A172 (cell line): ENCODE measurements at places on chromosomes 13 and 19. TPM values are rescaled to one million over a fixed set of nuclear protein-coding genes. Genes with fewer than 3 reads are reported as not detected.

- DNase-seq, result peak; percentile 99
Observed at GRCh38 chr19:50003810-50004419, 21.3 kb downstream of the VRK3 start.

GRCh38 chr19:12260861-12261260, 33.8 kb downstream of the ZNF44 start:
- DNase-seq, result no peak

DNA sequence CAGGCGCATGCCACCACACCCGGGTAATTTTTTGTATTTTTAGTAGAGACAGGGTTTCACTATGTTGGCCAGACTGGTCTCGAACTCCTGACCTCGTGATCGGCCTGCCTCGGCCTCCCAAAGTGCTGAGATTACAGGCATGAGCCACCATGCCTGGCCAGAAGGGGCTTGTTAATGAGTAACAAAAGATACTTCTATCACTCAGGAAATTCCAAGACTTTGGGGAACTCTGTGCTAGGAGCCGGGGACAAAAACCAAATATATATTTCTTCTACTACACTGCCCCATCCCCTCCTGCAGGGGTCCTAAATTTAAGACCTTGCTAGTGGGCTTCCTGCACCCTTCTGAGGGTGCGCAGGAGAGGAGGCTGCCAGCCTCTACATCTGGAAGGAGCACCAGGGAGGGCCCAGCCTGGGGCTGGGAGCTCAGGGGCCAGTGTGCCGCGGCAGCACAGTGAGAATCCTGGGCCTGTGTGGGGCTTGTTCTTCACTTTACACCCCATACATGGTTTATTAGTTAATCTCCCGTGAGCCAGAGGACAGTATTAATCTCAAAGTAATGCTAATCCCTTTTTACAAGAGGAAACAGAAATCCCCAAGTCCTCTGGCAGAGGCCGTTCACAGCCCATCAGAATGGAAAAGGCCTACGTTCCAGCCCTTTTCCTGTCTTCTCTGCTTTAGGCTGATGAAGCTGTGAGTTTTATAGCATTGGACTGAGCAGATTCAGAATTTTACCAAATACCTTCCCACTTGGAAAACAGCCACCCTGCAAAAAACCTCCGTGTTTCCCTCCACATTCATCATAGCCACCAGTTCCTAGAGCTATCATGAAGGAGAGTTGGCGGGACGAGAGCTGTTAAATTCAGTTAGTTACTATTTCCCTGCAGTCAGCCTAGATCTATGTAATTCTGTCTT, 44.4 kb upstream of the NPAS1 start:
- no peak for DNase-seq

- no peak for DNase-seq
Observed at GRCh38 chr19:14346279-14346678, 35.0 kb upstream of the ADGRE5 start.

GRCh38 chr13:21069561-21070004, 8.2 kb upstream of the LATS2 start:
- peak; percentile 86 for DNase-seq

Gene ANKRD24
- 0.41 and 0.53 TPM in 2 replicates for total RNA-seq

Gene CEBPA
- total RNA-seq, result 3.9 and 4.3 TPM in 2 replicates

- no peak for DNase-seq
Observed at GRCh38 chr19:39543477-39543857, 3.5 kb upstream of the EID2 start.

DNA sequence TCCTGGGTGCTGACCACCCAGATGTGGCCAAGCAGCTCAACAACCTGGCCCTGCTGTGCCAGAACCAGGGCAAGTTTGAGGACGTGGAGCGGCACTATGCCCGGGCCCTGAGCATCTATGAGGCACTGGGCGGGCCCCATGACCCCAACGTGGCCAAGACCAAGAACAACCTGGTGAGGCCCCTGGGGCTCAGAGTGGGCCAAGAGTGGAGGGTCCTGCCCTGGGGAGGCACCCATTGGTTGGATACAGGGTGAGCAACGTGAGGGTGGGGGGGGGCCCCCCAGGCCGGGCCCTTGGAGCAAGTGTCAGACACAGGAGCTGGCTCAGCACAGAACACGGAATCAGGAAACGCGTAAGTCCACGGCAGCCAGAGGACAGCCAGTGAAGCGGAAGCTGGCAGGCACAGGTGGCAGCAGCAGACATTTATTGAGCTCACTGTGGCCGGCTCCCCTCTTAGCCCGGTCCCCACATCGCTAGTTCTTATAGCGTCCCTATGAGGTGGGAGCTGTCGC, 8.9 kb downstream of the KLC3 start:
- DNase-seq, result no peak

GRCh38 chr19:47707135-47707925, 5.9 kb upstream of the EHD2 start:
- DNase-seq, result peak; percentile 55

DNA sequence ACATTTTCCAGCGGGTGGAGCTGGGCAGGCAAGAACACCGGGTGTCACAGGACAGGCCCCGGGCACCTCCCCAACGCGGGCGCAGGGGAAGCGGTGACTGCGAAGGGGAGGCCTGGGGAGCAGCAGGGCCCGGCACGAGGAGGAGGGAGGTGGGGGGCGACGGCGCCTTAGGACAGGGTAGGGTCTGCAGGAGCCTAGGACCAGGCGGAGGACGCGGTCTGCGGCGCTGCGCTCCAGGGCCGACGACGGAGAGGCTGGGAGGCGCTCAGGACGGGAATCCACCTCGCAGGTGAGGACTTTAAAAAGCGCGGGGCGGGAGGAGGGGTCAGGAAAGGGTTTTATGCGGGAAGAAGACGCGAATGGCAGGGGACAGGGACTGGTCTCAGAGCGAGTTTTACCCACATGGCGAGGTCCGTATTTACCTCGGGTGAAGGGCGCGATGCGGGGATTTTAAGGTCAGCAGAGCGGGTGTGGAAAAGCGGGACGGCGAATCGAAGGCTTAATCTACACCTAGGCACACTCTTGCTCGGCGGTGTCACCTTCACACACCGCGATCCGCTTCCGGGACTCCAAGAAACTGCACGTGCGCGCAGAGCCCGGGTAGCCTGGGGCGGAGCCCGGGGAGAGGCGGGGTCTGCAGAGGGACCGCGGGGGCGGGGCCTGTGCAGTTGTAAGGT, 13.5 kb downstream of the ERVV-2 start:
- DNase-seq, result no peak

Gene ARMC6
- total RNA-seq, result 77.1 and 79.5 TPM in 2 replicates

Gene ZNF506
- not detected in 2 replicates for total RNA-seq

Gene PRRG2
- 0.43 and 0.79 TPM in 2 replicates for total RNA-seq

- peak; percentile 83 for DNase-seq
Observed at GRCh38 chr13:78022164-78022877, 103.7 kb upstream of the EDNRB start.

Gene CCDC61
- total RNA-seq, result 2.4 and 3.1 TPM in 2 replicates

- DNase-seq, result no peak
Observed at GRCh38 chr19:40088299-40089047, 2.3 kb downstream of the ZNF780A start.

Gene HIPK4
- 0.38 TPM in 1 of 2 replicates, not detected in the other for total RNA-seq

DNA sequence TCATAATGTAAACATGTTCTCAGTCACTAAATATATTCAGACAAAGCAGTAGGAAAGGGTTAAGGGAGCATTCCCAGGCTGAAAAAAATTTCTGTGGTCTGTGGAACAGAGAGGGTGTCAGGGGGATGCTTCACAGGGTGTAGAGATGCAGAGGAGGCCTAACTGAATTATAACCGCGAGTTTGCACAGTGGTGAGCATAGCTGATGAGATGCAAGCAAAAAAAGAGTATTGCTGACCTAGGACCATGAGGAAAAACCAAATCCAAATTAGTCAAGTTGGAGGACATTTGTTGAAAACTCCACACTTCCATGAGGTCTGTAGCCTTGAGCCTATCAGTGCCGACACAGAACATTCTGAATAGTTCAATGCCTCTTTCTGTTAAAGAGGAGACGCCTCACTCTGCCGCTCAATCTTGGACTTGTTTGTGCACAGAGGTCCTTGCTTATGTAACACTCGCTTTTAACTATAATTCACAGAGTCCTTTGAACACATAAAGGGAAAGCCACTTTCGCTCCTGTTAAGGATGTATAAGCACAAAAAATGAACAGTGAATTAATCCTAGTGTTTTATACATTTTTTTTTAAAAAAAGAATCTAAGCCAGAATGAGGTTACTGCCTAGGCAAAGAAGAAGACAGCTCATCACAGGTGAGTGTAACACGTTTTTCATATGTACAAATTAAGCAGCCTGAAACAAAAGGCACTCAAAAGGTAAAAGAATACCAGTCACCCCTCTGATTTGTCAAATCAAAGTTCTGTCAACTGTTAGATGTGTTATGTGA, 25.8 kb upstream of the INTS6 start:
- no peak for DNase-seq

- no peak for DNase-seq
Observed at GRCh38 chr19:19563348-19563848, 25.3 kb downstream of the CILP2 start.

GRCh38 chr13:110330491-110331011, 23.5 kb downstream of the COL4A2 start:
- DNase-seq, result no peak

Gene TEX26
- not detected in 2 replicates for total RNA-seq

DNA sequence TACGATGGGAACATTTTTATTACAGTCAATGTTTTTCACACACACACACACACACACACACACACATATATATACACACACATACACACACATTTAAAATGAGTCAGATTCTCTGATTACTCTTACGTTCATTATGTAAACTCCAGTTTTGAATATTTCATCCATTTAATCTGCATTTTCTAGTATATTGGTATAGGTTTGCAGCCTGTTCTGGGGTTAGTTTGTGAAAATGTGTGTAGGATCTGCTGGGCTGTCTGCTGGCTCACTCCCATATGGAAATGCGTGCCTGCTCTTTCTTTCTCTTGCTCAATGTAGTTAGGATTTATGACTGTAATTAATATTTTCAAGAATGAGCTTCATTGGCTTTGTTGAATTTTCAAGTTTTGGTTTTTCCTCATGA, 7.1 kb downstream of the LILRB2 start:
- DNase-seq, result no peak

Gene TFDP1
- 129 and 162 TPM in 2 replicates for total RNA-seq
